ENCODE measurements at places on chromosomes 7 and 10.

DNA sequence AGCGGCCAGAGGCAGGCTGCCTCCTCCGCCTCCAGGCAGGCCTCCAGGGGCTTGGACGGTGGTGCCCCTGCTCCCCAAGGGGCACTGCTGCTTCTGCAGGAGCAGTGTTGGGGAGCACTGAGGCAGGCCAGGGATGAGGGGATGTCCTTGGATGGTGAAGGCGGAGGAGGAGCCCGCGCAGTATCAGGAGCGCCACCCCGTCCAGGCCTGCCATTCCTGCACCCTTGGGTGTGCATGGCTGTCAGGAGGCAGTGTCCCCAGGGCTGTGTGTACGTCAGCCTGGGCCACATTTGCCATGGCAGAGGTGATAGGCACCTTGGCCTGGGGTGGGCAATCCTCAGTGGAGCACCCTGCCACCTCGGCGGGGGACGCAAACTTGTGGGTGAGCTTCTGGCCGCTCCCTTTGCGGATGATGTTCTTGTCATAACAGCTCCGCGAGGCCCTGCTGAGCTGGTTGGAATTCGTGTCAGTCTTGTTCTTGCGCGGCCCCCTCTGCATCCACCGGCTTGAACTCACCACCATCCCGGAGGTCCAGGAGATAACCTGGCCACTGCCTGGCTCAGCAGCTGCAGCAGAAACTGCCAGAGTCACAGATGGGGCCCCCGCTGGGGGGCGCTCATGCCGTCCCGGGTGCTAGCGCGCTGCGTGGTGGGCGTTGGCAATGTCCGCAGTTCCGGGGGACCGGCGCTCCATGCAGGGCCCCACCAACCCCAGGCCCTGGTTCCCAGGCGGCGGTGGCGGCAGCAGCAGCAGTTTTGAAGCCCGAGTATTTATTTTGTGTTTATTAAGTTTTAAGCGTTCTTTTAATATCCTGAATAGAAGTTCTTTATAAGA lies 182.3 kb upstream of the ADCY1 start:
- no peak for DNase-seq

DNA sequence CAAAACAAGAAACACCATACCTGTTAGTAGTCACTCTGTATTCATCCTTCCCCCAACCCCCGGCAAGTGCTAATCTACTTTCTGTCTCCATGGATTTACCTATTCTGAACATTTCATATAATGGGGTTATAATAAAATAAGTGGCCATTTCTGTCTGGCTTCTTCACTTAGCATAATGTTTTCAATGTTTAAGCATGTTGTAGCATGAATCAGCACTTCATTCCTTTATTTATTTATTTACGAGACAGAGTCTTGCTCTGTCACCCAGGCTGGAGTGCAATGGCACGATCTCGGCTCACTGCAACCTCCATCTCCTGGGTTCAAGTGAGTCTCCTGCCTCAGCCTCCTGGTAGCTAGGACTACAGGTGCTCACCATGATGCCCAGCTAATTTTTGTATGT lies 69.2 kb downstream of the HIP1 start:
- no peak for DNase-seq

DNA sequence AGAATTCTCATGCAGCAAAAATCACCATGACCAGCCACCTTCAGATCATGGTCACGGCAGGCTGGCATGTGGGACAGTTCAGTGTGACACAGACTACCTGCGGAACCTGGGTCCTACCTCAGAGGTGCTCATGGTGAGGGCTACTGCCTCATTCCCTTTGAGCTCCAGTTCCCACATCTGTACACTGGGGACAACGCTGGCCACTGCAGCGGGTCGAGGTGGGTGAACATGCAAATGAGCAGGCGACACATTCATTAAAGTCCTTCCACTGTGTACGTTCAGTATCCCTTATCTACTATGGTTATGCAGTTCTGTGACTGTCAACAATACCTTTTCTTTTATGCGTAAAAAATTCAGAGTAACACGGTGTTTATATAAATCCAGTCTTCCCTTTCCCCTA lies 218.7 kb upstream of the AOAH start:
- no peak for DNase-seq

- no peak for DNase-seq
Observed at GRCh38 chr10:112286837-112287818, 3.9 kb downstream of the TECTB start.

- peak; percentile 70 for DNase-seq
Observed at GRCh38 chr10:30433730-30434272, at the start of gene MAP3K8. Gene MAP3K8, plus strand, starts transcription at chr10:30434184. Its CDS starts 4,755 bp downstream, at chr10:30438939.

- DNase-seq = no peak
Observed at GRCh38 chr10:109726473-109726872, 196.8 kb downstream of the XPNPEP1 start.
